ENCODE measurements at places on chromosomes 4 and X. TPM values are rescaled to one million over a fixed set of nuclear protein-coding genes. Genes with fewer than 3 reads are reported as not detected.

DNA sequence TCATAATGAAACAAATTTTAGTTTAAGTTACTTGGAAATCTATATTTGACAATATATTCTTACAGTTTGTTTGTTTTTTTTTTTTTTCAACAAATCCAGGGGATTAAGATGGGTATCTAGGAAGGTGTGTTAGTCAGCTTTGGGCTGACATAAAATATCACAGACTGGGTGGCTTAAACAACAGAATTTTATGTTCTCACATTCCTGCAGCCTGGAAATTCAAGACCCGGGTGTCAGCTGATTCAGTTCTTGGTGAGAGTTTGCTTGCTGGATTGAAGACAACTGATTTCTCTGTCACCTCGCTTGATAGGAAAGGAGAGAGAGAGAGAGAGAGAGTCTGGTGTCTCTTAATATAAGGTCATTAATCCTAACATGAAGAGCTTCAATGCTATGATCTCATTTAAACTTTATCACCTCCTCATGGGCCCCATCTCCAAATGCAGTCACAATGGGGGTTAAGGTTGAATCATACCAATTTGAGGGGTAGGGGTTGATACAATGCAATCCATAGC, 465.2 kb downstream of the CENPC start:
- no peak for DNase-seq

DNA sequence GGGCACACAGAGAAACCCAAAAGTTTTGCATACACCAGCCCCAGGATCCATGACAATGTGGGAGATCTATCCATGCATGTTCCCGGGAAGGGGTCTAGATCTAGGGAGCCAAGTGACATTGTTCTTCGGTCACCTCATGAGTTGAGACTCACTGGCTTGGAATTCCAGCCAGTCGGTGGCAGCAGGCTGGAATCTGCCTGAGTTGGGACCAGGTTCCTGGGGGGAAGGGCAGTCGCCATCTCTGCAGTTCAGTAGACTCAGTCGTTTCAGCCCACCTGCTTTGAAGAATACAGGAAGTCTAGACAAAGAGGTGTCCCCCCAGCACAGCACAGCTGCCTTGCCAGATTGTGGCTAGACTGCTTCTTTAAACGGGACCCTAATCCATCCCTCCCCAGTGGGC, 46.0 kb upstream of the PBDC1 start:
- no peak for DNase-seq

DNA sequence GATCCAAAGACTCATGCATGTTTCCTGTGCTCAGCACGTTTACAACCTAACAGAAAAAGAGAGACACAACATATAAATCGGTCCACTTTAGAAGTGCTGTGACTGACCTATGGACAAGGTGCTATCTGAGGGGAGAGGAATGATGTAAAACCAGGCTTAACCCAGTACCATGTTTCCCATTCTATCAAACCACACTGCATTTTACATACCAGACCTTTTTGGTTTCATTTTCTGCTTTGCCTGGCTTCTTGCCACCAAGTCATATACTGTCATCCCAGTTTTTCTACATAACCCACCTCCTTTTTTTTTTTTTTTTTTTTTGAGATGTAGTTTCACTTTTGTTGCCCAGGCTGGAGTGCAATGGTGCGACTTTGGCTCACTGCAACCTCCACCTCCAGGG, 82.2 kb downstream of the KLF8 start:
- DNase-seq = no peak

DNA sequence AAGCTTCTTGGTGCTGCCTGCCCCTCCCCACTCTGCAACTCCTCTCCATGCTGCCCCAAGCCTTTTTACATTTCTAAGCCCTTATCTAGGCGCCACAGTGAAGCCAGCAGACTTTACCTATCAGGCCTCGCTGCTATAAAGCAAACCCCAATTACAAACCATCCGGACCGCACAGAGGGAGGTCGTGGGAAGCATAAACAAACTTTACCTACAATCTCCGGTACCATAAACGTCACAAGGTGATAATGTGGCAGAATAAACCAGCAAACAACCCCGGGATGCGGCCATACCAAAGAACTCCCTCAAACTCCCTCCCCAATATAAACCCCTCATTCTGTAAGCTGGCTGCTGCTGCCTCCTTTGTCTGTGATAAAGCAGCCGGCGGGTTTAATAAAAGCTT, 54.0 kb upstream of the ZCCHC13 start:
- DNase-seq = no peak

DNA sequence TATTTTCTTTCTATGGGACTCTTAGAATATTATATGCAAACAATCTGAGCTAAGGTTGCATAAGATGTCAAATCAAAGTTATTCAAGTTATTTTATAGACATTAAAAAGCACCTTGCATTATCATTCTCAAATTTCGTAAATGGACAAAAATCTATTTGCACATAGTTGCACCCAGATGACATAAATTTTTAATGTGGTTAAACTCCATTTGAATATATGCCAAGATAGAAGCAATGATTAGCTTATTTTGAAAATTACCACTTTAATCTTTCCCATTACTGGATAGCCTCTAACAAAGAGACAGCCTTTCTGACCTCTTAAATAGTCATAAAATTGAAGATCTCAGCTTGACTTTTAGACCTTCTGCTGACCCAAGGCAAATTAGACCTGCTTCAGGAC, 386.8 kb downstream of the RAPGEF2 start:
- DNase-seq = no peak

- no peak for DNase-seq
Measured at GRCh38 chr4:126719852-126720251, 912.9 kb upstream of the INTU start.

DNA sequence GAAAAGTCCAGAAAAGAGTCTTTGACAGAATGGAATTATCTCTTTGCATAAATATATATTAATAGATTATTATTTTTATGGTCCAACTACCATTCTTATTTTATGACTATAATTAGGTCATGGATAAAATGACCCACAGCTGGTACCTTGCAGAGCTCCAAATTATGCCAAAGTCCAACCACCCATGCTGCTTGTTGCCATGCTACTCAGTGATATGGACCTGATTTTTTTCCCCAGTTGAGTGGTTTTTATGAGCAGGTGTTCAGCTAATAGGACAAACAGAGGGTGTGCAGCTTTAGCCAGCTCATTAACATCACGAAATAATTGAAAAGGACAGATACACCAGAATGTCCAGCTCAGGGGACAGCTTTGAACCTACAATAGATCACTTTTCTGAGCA, 9.7 kb downstream of the HOPX start:
- DNase-seq = no peak

DNA sequence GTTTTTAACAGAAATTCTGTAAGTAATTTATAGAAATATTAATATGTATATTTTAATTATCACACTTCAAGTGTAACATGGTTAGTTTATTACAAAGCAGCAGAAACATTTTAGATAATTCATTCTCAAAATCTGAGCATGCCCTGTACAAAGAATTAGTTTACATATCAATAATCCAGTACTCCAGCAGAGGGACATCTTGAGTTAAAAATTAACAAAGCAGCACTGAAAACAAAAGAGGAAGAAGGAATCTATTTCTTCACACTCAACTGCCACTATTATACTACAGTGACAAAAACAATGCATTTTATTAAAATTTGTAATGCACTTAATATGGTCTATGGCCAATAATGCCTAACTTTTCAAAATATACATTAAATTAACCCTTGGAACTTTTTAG, 179.1 kb upstream of the KLHL4 start:
- peak; percentile 2 for DNase-seq

GRCh38 chrX:106898462-106898861, 4.7 kb downstream of the RIPPLY1 start:
- DNase-seq = peak; percentile 17

DNA sequence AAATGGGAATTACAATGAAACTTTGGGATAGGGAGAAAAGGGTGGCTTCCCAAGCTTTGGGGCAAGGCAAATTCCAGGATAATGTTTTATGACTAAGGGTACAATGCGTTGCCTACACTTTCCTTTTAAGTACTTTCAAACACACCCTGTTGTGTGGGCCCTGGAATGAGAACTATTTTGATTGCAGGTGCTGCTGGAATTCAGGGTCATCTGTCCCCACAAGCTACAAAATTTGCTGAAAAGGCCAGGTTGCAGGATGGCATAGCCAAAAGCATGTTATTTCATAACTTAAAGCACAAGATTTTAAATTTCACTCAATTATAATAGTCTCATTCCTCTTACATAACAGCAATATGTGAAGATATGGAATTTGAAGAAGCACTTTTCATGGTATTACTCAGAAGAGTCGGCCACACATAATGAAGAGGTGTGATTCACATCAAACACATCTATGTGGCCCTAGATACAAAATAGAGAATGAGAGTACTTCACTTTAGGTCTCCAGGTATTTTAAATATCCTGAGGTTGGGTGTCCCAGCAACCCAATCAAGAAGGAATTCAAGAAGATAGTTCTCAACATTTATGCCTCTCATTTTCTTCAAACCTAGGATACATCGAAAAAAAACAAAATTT, 89.3 kb downstream of the APBB2 start:
- no peak for DNase-seq

The F8A2 gene
- not detected for polyA plus RNA-seq

The ATP6AP2 gene
- polyA plus RNA-seq = 173 TPM

The PAGE1 gene
- polyA plus RNA-seq = not detected

The STS gene
- polyA plus RNA-seq = 5.5 TPM

The UNC5C gene
- 43.8 TPM for polyA plus RNA-seq

The TTC29 gene
- 1.5 TPM for polyA plus RNA-seq

The FGFR3 gene
- 139 TPM for polyA plus RNA-seq

The SYN1 gene
- polyA plus RNA-seq = 5.6 TPM
